NCI-H2029 treated with DMSO at 0.1 percent for 48 hours (cell line): ENCODE measurements at places on chromosomes 1 and 21.

DNA sequence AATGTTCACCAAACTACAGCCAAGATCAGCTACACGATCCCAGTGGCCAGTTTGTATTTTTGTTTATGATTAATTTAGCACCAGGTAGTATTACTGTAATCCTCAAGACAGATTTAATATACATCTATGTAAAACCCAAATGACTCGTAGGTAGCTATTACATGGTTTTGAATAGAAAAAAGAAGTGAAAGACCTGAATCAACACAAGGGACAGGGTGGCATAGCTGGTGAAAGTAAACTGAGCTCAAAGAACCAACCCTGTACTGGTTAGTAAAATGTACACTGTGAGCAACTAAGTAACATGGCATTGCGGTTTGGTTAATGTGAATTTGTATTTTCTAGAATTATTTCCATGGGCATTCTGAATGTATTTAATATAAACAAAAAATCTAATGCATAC, 8.8 kb downstream of the GPATCH2 start:
- no peak for DNase-seq

- no peak for DNase-seq
Observed at GRCh38 chr21:37195059-37195458, 72.1 kb downstream of the VPS26C start.

GRCh38 chr21:16454399-16454798, 724.6 kb downstream of the USP25 start:
- DNase-seq, result no peak

GRCh38 chr1:239733995-239734394, 347.6 kb downstream of the CHRM3 start:
- DNase-seq, result no peak

DNA sequence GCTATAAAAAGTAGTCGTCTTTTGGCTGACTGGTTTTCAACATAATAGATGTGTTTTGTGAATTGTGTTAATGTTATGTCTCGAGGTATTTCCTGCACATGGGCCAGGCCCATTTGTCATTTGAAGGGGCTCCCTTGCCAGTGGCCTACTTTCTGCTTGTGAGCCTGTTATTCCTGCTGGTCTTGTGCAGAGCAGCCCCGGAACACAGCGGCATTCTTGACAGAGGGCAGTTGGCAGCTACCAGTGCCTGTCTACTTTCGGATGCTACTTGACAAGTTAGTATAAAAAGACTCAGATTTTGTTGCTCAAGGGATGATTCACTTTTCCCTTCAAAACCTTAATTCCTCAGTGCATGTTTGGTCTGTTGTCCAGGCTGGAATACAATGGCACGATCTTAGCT, 28.5 kb downstream of the PGM1 start:
- no peak for DNase-seq

DNA sequence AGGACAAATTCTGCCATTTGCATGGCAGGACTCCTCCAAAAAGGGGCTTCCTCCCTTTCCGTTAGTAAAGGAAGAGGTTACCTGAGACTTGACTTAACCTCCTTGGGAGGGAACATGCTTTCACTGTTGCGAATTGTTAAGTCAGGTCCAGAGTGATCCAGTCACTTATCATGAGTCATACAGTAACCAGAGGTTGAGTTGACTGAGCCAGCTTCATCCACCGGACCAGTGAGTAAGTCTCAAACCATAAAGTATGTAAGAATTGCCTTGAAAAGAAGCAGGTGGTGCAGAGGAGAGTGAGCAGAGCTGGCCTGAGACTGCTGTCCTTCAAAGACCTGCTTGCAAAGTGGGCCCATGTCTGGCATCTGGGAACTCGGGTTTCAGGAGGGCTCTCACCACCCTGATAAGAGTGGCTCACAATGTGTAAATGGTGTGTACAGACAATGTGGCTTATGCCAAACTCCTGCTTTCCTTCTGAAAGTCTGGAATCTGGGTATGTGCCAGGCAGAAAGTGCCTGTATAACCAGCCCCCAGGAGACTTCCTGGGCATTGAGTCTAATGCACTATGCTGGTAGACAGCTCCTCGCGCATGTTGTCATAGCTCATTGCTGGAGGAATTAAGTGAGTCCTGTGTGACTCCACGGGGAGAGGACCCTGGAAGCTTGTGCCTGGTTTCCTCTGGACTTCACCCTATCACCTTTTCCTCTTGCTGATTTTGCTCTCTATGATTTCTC, 84.3 kb upstream of the KLHDC7A start:
- no peak for DNase-seq

DNA sequence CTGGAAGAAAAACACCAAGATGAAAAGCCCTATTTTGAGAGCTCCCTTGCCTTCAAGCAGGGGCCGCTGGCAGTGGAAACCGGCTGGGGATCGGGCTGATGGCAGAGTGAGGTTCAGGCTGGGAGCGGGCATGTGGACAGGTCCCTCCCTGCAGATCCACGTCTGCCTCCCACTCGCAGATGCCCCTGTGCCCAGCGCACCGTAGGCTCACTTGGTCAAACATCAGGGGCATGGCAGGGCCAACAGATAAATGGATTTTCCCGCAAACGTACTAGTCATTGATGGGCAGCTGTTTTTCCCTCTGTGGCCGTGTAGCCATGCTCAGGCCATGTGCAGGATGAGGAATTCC, 6.6 kb upstream of the C1orf174 start:
- no peak for DNase-seq

GRCh38 chr1:45412899-45413298, 72.7 kb upstream of the MUTYH start:
- DNase-seq, result no peak

GRCh38 chr1:177172866-177173265, 2.1 kb downstream of the BRINP2 start:
- DNase-seq, result no peak

DNA sequence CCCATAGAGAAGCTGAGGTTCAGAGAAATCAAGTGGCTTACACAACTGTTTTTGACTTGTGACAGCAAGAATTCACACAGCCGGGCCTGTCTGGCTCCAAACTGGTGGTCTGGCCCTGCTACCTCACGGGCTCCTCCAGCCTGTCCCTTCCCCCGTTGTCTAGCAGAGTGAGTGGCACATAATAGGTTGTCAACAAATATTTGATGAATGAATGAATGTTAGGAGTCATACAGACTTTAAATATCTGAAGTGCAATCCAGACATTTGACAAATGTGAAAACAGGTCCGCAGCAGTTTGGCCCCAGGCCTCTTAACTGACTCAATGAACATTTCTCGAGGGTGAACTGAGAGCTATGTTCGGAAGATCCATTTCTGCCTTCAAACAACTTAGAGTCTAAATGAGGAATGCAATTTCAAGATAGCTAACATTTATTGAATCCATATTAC, 1.1 kb upstream of the RHOC start:
- no peak for DNase-seq

DNA sequence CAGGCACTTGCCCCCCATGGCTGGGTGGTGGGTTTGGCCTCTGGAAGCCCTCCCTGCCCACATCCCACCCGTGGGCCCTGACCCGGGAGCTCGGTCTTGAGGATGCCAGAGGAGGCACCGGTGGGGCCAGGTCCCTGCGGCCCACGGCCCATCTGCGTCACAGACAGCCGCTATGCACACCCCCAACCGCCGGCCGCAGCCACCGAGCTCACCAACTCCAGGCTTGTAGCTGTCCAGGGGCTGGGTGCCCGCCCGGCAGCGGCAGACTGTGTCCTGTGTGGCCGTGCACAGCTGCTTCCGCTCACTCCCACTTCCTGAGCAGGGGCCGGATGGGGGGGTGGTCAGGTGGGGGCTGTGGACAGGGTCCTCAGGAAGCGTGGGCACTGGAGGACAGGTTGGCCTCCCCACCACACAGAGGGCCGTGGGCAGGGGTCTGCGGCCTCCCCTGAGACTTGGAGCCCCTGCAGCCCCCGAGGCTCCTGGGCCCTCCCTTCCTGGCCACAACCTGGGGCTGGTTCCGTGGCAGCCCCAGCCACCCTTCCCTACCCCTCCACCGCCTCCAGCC, 1.1 kb downstream of the TNFRSF4 start:
- no peak for DNase-seq

DNA sequence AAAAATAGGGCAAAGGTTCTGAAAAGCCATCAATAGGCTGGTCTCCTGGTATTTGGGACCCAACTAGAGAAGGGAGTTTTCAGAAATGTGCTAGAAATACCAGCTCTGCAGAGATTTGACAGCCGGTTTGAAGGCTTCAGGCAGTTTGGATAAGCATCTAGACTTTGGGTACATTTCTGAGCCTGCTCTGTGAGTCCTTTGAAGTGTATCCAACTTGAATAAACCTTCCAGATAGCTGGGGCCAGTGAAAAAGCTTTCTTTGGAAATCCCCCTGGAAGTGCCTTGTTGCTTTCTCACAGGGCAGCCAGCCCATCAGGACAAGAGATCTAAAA, 6.4 kb upstream of the PEF1 start:
- DNase-seq, result no peak

GRCh38 chr21:35274090-35274489, 225.0 kb upstream of the RUNX1 start:
- DNase-seq, result no peak

DNA sequence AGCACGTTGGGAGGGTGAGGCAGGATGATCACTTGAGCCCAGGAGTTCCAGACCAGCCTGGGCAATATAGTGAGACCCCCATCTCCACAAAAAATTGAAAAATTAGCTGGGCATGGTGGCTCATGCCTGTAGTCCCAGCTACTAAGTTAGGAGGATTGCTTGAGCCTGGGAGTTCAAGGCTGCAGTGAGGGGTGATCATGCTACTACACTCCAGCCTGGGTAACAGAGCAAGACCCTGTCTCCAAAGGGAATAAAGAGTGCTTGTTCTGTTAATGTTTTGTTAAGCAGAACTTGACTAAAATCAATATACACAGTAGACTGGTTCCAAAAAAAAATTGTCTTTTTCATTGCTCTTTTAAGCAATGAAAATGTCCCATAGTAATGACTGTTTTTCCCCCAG, 146.4 kb downstream of the SYT2 start:
- DNase-seq, result no peak

GRCh38 chr1:234891427-234891826, 237.2 kb downstream of the TOMM20 start:
- DNase-seq, result no peak

DNA sequence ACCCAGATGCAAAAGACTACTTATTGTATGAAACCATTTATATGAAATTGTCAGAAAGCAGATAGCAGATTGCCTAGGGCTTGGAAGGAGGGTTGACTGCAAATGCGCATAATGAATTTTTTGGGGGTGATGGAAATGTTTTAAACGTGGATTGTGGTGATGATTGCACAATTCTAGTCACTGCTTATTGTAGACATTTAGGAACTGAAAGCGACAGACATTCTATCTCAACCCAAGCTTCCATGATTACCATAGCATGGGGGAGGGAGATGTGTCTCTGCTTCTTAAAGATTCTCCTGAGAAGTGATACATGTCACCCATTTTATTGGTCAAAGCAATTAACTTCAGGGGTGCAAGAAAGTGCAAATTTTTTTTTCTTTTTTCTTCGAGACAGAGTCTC, 2.8 kb upstream of the MTF2 start:
- no peak for DNase-seq

DNA sequence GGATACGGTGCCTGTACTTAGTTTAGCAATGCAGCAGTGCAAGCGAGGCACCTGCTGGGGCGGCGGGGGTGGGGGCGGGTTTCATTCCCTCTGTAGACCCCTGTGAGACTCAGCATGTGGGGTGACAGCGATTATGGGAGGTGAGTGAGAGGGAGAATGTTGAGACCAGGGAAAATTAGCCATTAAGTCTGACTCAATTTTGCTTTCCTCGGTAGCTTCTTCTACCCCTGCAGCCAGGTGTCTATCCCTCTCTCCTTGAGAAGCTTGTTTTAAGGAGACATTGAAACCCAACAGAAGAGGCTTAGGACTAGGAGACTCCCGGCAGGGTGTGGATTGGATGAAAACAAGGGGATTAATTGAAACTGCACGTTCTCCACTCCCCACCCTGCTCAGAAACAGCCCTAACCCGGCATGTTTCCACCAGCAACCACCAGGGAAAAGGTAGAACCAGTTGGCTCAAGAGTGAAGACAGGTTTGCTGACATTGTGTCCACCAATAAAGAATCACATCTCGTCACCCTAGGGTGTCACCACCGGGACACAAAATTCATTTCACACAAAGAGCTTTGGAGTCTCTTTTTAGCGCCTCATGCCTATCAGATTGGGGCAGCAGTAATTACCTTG, 20.6 kb upstream of the ATF3 start:
- DNase-seq, result no peak

DNA sequence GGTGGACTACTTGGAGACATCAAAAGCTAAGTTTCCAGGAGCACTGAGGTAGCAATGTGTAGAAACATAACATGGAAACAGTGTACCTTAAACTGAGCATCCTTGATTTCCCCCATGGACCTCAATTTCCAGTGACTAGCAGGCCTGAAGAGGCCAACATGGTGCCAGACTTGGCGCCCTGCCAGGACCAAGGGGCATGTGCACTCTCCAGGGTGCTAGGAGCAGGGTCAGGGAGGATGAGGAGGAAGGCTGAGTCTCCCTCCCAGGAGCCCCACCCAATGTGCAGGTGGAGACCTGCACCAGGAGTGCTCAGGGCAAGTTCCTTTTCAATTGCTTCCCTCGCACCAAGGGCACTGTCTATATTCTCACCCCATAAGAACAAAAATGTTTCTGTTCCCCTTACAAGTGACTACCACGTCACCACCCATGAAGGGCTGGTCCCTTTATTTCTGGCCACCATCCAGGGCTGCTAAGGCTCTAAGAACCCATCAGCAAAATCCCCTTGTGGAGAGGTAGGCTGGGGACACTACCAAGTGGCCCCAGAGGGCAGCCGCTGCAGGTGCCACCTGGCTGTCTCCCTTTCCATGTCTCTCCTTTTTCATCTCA, 39.2 kb downstream of the MX1 start:
- no peak for DNase-seq

DNA sequence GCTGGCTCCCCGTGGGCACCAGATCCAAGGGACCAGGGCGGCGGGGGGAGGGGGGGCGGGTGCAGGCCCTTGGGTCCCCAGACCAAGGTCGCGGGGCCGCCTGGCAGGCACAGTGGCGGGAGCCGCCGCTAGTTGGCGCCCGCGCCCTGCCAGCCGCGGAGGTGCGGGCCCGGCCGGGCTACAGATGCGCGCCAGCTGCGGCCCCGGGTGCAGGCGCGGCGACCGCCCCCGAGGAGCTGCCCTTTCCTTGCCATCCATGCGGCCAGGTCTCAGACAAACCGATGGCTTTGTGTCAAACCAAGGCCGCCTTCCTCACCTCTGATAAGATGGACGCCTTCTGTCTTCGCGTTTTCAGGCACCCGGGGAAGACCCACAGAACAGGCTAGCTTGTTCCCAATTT, 2.2 kb upstream of the RUNX3 start:
- DNase-seq, result no peak
